ENCODE measurements at places on chromosomes 5 and 9.

DNA sequence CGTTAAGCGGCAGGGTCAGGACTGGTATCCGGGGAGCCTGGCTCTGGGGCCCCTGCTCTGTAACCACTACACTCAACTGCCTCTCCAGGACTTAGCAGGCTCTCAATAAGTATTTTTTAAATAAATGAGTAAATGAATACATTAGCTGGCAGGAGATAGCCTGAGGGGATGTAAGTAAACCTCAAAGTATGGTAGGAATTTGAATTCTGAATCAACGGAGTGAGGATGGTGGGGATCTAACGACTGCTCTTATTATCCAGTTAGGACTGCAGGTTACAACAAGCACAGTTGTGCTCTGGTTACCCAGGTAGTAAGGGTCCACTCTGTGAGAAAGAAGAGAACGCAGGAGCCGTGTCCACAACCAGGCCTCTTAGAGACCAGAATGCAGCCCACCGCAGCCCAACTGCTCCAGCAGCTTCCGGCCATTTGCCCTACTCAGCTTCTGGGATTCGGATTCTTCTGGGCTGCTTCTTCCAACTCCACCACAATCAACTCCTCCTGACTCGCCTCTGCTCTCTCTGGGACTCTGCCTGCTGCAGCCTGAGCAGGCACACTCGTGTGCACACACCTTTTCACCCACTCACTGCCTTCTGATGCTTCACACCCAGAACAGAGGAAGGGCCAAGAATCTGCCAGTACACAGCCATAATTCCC, 52.6 kb downstream of the MED27 start:
- DNase-seq: no peak

GRCh38 chr5:137401946-137402345, 97.2 kb downstream of the SPOCK1 start:
- no peak for DNase-seq

DNA sequence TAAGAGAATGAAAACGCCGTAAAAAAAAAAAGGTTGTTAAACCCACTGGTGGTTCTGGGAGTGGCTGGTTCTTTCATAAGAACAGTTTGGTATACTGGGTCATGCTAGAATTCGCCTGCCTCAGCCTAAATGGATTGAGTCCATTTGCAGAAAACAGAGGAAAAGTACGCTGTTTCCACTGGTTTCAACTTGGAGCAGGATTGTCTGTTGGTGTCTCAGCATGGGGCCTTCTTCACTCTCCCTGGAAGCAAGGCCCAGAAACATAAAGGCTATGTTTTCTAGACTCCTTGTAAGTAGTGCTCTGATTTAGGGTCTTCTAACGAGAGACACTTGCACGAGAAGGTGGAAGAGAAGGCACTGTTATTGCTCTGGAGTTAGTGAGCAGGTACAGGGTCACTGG, 116.9 kb upstream of the MTAP start:
- DNase-seq: no peak

GRCh38 chr9:129311643-129312042, 133.6 kb upstream of the IER5L start:
- DNase-seq: no peak

DNA sequence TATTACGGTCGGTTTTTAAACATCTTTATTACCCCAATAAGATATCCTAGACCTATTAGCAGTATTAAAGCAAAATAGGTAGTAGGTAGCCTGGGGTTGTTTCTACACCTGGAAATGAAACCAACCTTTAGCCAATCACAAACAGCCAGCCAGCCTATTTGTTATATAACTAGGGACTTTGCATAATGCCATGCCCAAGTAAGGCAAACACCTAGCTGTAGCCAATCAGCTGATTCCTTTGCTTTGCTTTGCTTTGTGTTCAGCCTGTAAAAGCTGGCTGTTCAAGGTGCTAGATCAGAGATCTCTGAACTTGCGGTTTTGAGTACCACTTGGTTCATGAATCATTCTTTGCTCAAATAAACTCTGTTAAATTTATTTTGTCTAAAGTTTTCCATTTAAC, 46.5 kb upstream of the SETD9 start:
- no peak for DNase-seq

DNA sequence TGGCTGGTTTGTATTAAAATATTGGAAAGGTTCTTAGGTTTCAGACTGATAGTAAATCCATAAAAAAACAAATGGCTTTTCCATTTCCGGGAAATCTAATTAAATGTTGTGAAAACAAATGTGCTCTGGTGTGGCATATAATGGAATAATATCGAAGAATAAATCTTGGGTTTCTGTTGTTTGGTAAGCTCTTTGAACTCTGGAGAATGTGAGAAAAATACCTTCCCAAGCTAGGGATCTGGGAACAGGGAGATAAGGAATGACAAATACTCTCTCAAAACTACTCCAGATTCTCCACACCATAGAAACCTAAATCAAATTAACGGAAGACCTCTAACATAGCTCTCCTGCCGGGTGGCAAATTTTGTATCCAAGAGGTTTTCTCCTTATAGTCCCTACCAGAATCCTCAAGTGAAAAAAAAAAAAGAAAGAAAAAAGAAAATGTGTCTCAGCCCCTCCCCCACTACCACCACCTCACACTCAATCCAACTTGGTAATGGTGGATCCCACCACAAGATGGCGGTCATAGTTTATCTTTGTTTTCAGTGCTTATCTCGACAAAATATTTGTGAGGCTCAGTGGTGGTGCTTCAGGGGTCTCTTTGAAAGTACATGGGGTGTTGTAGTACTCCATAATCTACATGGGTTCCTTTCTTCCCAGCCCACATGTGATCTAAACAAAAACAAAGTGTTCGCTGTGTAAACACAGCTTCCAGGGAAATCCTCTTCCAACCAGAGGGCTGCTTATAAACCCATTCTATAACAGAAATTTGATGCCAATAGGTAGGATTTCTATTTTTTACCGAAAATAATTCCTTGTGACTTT, 54.5 kb upstream of the FST start:
- no peak for DNase-seq

GRCh38 chr9:38333047-38333446, 59.5 kb upstream of the ALDH1B1 start:
- DNase-seq: no peak

GRCh38 chr5:8386719-8387288, 517.9 kb downstream of the MTRR start:
- no peak for DNase-seq

- no peak for DNase-seq
These were observed 96.0 kb downstream of the ZFAND5 start for GRCh38 chr9:72268961-72269360.

DNA sequence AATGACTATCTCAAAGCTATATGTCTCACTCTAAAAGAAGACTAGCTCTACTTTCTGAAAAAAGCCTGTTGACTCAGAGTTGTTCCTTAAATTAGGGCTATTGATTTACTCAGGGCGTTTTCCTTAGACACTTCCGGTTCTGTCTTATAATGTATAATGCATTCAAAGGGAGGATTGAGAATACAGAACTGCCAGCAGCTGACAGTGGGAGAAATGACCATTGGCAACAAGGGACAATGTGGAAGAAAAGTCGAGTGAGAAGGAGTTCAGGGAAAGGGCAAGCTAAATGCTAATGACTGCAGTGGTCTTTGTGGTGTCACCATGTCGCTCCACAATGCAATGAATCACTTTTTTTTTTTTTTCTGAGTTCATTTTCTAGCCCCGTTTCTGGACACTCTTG, 65.7 kb upstream of the ANKH start:
- no peak for DNase-seq

GRCh38 chr9:83059417-83059816, 3.5 kb downstream of the RASEF start:
- no peak for DNase-seq

DNA sequence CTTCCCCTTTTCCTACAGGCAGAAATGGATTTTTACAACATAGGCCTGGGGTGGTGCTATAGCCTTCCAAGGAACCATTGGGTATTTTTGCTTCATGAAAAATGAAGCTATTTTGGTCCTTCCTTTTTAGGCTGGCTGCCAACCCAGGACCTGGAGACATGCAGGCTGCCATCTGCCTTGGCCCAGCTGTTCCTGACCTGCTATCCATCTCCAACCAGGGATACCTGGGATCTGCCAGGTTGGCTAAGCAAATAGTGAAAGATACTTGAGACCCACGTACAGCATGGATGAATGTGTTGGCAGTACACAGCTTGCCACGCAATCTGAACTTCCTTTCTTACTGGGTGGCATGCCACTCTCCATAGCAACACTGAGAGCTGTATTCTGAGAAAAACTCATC, 31.1 kb downstream of the MRPS27 start:
- no peak for DNase-seq

DNA sequence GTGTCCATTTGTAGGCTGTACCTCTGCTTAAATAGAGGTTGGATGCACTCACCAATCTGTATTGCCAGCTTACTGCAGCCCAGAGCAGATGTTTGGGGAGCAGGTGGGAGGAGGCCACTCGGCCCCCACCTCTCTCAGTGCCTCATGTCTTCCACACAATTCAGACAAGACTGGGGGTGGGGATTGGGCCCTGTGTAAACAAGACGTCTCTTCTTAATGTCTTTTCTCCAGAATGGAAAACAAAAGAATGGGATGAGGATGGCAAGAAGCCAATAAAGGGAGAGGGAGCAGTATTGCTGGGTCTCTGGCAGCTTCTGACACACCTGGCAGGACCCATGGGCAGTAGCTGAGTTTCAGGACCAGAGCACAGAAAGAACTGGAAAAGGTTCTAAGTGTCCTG, 64.9 kb downstream of the SIL1 start:
- DNase-seq: no peak

DNA sequence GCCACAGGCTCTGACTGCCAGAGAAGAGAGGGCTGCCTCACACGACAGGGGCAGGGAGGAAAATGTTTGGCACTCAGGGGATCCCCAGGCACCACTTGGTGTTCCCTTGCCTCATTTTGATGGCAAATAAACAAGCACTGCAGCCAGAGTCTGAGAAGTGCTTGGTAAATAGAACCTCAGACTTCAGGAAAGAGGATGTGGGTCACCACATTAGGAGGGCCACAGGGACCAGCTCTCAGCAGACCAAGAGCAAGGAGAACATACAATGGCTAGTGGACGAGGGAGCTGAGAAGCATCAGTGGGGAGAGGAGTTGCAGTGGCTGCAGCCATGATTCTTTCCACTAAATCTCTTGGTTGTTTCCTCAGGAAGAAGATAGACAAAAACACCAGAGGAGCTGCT, 413.9 kb downstream of the GADD45G start:
- no peak for DNase-seq

DNA sequence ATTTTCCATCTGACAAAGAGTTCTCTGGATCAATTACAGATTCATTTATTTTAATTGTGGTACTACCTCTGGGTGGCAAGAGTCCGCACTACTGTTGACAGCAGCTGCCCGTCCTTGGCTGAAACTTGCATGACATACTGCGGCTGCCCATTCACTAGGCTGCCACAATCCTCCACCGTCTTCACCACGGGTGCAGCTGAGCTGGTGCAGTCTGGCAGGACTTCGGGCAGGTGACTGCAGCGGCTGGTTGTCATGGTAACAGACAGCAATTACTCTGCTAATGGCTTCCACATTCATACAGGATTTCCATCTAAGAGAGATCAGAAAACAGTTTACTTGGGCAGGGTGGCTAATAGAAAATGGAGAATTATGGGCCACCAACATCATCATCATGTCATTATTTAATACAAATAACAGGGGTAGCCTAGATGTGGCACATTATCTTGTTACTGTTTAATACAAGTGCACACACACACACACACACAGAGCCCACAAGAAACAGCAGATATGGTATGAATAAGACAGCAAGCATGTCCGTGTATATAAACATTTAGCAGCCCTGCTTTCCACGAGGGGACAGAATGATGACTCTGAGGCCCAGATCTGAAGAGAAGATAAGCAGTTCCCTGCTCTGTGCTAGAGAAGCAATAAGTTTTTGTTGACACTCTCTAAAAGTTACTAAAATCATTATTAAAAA, 112.3 kb downstream of the MARCHF3 start:
- DNase-seq: no peak

DNA sequence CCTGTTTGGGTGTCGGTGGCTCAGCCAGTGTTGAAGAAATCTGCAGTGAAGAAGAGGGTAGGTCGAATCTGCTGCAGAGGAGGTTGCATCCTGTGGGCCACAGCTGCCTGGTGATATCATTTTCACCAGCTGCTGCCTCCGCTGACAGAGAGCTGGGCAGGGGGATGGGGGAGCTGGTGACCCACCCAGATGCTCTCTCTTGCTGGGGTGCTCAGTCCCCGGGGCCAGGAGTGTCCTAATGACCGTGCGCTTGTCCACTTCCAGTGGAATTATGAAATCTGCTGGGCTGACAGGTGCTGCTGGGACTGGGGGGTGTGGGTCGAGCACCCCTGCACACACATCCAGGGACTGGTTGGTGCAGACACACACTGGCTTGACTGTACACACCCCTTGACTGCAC, 83.2 kb upstream of the IRX4 start:
- no peak for DNase-seq

DNA sequence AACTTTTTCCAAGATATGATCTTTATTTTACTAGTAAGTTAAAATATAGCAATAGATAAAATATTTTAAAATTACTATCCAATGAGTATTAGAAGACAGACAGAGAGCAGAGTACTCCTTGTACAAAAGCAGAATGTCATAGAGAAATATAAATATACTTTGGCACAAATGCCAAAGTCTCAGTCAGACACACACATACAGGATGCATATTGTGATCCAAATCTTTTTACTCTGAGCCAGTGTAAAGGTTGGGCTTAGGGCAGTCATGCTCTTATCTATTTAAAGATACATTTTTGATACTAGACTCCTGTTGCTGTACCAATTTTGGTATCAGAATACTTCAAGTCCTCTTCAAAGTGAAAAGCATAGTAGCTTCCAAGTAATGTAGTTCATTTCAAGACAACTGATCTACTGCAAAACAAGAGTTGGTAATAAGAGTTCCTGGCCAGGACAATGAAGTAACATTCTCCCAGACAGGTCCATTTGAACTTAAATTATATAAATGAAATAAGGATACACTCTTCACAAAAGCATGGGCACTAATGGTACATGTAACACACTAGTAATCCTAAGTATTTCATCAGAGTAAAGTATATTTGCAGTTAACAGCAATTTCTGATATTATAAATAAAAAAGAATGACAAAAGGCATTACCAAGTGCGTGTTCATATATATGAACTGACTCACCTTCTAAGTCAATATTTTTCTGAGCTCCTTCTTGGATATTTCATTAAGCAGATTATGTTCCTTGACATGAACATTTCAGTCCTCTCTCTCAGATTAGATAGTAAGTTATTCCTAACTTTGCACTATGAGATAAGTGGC, 10.5 kb downstream of the PFDN1 start:
- DNase-seq: no peak

DNA sequence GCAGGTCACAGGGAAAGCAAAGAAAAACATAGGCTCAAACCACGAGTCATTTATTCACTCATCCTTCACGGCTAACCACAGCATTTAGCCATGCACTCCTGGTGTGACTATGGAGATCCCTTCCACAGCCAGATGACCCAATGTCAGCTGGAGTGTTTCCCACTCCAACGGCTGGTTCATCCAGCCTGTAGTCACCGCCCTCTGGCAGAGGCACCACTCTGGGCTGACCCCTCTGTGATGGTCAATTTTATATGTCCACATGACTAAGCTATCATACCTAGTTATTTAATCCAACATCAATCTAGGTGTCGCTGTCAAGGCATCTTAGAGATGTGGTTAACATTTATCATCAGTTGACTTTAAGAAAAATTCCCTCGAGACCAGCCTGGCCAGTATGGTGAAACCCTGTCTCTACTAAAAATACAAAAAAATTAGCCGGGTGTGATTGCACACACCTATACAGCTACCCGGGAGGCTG, 9.5 kb upstream of the PHF19 start:
- no peak for DNase-seq

GRCh38 chr9:81716409-81716808, 27.1 kb upstream of the TLE1 start:
- DNase-seq: no peak

GRCh38 chr9:14692470-14693250, 572 bp downstream of the ZDHHC21 start:
- DNase-seq: no peak

GRCh38 chr5:14172149-14172795, 29.1 kb downstream of the TRIO start:
- DNase-seq: no peak
